ENCODE measurements at places on chromosomes 4 and X.

DNA sequence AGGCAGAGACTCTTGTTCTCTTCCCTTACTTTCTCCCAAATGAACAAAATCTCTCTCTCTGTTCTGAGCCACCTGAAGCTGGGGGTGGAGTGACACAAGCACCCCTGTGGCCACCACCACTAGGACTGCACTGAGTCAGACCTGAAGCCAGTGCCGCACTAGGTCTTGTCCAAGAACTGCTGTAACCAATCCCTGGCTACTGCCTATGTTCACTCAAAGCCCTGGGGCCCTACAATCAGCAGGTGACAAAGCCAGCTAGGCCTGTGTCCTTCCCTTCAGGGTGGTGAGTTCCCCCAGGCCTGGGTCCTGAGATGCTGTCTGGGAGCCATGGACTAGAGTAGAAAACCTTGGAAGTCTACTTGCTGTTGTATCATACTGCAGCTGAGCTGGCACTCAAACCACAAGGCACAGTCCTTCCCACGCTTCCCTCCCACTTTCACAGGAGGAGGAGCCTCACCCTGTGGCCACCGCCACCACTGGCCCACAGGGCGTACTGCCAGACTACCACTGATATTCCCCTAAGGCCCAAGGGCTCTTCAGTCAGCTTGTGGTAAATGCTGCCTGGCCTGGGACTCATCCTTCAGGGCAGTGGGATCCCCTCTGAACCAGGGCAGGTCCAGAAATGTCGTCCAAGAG lies 119.1 kb downstream of the RTL9 start:
- DNase-seq, result no peak

DNA sequence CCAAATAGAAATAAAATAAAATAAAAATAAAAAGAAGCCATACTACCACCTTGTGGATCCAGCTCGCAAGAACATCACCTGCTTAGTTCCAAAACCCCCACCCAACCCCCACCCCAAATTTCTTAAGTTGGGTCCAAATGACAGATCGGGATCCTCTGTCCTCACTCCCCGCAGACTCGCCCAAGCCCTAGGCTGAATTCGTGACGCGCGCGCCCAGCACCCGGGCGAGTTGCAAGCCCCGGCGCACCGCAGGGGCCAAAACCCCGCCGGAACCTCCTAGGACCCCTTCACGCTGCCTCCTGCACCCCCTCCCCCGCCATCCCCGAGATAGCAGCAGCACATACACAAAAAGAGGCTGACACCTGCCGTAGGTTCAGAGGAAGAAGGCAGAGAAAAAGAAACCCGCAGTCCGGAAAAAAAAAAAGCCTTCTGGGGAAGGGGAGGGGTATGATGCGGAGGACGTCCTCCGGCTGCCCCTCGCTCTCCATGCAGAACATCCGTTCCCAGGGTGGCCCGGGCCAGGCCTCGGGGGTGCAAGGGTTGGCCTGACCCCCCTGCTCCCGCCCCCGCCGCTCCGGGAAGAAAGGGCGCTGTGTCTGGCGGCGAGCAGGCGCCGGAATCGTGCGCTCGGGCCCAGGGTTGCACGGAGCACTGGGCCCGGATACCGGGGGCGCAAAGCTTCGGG lies 2.6 kb downstream of the NLGN4X start:
- DNase-seq, result no peak

DNA sequence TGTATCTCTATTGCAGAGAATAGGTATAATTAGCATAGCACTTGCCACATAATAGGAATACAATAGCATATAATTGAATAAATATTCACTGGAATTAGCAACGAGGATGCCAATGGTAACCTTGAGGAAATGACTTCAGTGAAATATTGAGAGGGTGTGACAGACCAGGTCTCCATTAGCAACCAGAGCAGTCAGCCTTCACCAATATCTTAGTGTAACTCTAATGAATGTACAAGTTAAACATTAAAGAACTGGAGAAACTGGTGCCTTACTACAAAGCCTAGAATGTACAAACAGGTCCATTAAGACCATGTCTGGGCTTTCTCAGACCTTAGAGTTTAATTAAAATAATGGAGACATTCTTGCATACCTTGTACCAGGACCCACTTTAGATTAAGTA lies 143.0 kb downstream of the MAGEB17 start:
- no peak for DNase-seq

DNA sequence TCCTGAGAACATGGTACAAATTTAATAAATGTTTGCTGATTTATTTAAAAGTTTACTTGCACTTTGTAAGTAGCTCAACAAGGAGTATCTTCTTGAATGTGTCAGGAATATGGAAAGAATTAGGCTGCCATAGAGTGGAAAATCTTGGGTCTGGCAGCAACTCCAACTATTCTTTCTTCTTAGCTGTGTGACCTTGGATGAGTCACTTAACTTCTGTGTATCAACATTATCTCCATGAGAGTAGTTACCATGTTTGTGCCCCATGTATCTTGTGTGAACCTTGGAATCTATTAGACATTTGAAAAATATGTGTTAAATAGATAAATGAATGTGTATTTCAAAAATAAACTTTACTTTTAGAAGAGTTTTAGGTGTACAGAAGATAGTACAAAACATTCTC lies 348.8 kb downstream of the GBA3 start:
- no peak for DNase-seq

DNA sequence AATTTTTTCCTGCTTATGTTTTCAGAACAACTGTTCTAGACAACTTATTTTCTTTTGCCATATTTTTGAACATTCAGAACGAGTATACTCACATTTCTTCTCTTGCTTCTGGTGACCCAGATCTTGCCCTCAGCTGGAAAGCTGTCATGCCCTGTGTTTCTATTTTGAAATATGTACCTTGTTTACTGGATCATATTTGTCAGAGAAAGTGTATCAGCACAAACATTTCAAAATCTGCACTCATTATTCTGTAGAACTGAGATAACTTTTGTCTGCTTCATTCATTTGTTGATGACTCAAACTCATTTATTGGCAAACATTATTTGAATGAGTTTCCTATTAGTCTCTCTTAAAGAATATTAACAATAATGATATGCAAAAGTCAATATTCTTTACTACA lies 46.2 kb upstream of the FAM9A start:
- DNase-seq, result no peak

GRCh38 chrX:1336948-1337779 lies 579 bp downstream of the IL3RA start:
- no peak for DNase-seq

- no peak for DNase-seq
Observed at GRCh38 chrX:554271-554670, 76.3 kb upstream of the SHOX start.

DNA sequence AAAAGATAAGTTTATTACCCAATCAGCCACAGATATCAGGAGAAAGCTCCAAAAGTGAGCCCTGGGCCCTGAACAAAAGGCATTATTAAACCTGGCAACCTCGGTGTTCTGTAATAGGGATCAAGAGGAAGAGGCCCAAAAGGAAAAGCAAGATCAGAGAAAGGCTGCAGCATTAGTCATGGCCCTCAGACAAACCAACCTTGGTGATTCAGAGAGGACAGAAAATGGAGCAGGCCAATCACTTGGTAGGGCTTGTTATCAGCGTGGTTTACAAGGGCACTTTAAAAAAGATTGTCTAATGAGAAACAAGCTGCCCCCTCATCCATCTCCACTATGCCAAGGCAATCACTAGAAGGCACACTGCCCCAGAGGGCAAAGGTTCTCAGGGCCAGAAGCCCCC lies 75.7 kb downstream of the AGTR2 start:
- no peak for DNase-seq

All from stimulated activated CD8-positive, alpha-beta memory T cell treated with anti-CD3 and anti-CD28 coated beads, Interleukin-7, amount 100 ng/mL, for 48 hours (primary cell).